Forelimb muscle (tissue), 1 donor: ENCODE measurements at places on chromosomes 2 and 18.

DNA sequence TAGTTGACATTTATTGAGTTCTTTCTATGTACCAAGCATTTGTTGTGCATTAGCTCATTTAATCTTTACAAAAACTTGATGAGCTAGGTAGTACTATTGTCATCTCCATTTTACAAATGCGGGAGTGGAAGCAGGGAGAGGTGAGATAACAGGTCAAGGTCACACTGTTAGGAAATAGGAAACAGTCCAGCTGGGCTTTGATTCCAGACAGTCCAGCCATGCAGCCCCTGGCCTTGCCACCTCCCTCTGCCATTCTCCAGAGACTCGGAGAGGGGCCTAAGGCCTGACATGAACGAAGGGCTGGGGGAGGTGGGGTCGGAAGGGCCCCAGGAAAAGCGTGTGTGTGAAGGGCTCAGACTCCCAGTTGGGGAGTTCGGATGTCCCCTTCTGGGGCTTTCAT, 55.6 kb downstream of the ODC1 start:
- DNase-seq = no peak

DNA sequence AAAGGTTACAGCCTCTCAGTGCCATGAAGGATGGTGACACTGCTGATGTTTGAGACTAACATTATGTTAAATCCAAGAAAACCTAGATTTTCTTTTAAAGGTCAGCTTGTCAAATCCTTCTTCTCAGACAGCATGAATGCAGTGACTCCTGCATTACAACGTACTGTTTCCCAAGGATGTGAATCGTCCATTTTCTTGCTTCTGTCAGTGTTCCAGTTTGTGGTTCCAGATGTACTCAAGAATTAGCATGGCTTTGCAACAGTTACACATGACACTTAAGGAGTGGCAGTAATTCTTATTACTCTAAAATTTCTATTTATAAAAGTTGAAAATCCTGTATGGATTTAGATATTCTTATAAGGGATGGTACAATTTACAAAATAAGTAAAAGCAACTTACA, 1.5 kb upstream of the TTC39C start:
- no peak for DNase-seq

DNA sequence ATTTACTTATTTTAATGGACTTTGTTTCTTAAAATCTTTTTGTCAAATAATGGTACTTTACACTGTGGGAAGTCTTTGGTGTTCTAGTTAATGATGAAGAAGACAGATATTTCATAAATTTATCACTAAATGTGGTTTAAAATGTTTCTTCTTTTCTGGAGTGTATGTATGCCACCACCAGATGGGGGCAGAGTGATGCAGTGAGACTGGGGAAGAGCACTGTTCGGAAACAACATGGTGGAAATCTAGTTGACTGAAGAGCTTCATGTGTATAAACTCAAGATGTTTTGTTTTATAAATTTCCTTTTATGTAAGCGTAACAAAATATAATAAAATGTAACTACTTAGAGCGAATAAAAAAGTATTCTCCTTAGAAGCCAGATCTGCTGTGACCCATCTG, 195.1 kb downstream of the KCNE4 start:
- no peak for DNase-seq

- DNase-seq = no peak
Measured at GRCh38 chr2:10635430-10635829, 54.3 kb downstream of the NOL10 start.

GRCh38 chr2:241558532-241559322, at the start of gene BOK:
BOK (plus strand) TSS chr2:241558745; CDS start chr2:241559484, 739 bp downstream.
- no peak for DNase-seq

GRCh38 chr2:33804155-33804554, 205.1 kb upstream of the FAM98A start:
- no peak for DNase-seq

- no peak for DNase-seq
Measured at GRCh38 chr18:29123706-29124530, 947.0 kb upstream of the CDH2 start.

DNA sequence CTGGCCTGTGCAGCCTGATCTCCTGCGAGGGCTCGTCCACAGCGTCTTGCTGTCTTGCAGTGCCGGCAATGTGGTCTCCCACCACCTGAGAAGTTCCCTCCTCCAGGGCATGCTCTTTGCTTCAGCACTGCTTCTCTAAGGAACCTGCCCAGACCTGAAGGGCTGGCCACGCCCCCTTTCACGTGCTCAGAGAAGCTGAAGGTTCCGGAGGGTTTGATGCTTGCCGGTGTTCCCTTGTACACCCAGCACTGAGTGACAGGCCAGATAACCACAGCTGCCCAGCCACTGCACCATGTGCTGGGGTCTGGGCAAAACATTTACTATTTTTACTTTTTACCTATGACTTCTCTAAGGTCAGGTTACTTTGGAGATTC, 1.7 kb upstream of the POLR2D start:
- DNase-seq = no peak

- no peak for DNase-seq
Measured at GRCh38 chr2:113890253-113891235, 655 bp downstream of the ACTR3 start.

- no peak for DNase-seq
Measured at GRCh38 chr2:71922499-71923142, 225.0 kb downstream of the CYP26B1 start.

- no peak for DNase-seq
Measured at GRCh38 chr2:36659872-36660312, 36.6 kb upstream of the VIT start.

GRCh38 chr2:231183851-231184250, 14.6 kb upstream of the ARMC9 start:
- DNase-seq = no peak

- DNase-seq = no peak
Measured at GRCh38 chr18:76710646-76711520, 111.5 kb upstream of the ZNF236 start.

- no peak for DNase-seq
Measured at GRCh38 chr2:50594233-50594632, 437.7 kb downstream of the NRXN1 start.

DNA sequence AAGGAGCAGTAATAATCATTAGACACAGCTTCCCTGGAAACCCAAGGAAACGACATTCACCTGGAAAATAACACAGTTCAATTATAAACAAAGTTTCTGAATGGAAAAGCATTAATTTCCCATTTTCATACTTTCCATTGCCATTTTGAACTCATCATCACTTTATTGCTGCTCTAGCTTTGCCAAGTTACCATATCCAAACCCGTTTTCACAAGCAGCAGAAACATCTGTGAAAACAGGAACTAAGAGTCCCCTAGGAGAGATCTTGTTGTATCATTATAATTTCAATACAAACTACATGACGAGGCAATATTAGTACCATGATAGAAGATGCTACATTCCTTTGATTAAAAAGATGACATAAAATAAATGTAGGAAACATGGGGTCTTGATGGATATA, 597.0 kb upstream of the NRXN1 start:
- peak; percentile 79 for DNase-seq

- DNase-seq = no peak
Measured at GRCh38 chr2:30113617-30114293, 33.1 kb upstream of the YPEL5 start.
